ENCODE measurements at places on chromosomes 6 and 20. TPM values are rescaled to one million over a fixed set of nuclear protein-coding genes. Genes with fewer than 3 reads are reported as not detected.
A peak's percentile ranks its signal among the peaks of the same experiment; 100 is the strongest.

DNA sequence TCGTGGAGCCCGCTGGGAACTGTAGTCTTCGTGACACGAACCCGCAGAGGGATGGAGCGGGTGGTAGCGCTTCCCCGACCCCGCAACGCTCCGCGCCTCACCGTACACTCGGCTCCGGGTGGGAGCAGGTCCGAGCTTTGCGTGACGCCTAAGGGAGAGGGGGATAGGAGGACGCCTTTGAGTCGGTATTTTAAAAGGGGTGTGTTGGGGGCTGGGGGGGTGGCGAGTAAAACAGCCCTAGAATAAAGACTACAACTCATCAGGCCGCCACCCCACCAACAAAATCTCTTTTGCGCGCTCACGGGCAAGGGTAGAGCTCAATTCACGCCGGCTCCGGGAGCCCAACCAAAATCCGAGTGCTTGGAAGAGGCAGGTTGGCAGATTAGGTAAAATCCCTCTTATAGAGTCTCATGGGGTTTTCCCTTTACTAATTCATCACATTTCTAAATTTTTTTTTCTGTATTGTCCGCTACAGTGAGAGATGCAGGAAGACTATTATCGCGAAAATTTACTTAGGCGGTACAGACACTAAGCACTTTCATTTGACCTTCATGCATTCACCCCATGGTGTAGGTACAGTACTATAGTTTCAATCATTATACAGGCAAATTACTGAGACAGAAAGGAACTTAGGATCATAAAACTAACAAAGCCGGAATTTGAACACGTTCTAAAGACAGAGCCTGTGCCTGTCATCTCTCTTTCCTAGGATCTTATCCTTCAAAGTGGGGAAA is 706 bp upstream of the SNX14 start:
- H3K4me3 ChIP-seq = peak overlapping the region; percentile 76
- no peak for DNase-seq
- no peaks in the 10 kb centered on the region for H3K27me3 ChIP-seq
- H3K36me3 ChIP-seq = no peaks in the 10 kb centered on the region
- peak overlapping the region; percentile 96 for H3K27ac ChIP-seq

DNA sequence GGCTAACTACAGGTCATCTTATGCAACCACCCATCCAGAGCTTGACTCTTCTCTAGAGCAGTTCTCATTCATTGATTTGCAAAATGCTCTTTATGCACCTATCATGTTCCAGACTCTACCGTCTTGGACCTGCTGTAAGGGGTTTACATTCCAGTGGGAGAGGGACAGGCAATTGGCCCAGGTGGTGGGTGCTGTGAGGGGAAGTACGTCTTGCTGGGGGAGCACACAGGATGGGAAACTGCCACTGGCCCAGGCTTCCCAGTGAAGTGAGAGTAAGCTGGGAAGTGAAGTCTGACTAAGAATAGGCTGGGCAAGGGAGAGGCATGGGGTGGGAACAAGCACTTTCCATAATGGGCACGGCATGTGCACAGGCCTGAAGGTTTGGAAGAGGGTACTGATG is 13.8 kb downstream of the OLIG3 start:
- no peak overlapping the region for H3K27ac ChIP-seq
- no peaks in the 10 kb centered on the region for H3K36me3 ChIP-seq
- peak; percentile 91 for DNase-seq
- H3K27me3 ChIP-seq = peaks cover 26% of the 10 kb centered on the region
- no peak overlapping the region for H3K4me3 ChIP-seq

- no peaks in the 10 kb centered on the region for H3K27me3 ChIP-seq
- H3K36me3 ChIP-seq = no peaks in the 10 kb centered on the region
- no peak overlapping the region for H3K4me3 ChIP-seq
- no peak for DNase-seq
- no peak overlapping the region for H3K27ac ChIP-seq
These were observed 130.0 kb downstream of the FOXC1 start for GRCh38 chr6:1739680-1740079.

DNA sequence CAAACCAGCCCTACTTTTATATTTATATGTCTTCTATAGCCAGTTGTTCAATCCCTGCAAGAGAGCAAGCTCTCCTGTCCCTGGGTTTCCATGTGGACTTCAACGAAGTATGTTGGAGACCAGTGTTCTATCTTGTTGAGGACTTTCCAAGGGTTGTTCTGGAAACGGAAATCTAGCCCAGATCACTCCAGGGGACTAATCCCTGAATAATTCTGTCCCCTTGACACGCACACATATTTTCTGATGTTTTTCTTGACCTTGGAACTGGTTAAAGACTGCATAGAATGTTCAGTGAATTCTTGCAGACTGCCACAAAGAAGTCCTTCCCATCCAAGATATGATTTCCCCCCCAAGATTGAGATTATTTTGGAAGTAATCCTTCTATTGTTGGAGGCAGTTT is 9.5 kb upstream of the MYLK2 start:
- no peaks in the 10 kb centered on the region for H3K36me3 ChIP-seq
- H3K4me1 ChIP-seq = peaks cover 25% of the 10 kb centered on the region
- no peaks in the 10 kb centered on the region for H3K27me3 ChIP-seq
- DNase-seq = no peak
- no peak overlapping the region for H3K4me3 ChIP-seq

DNA sequence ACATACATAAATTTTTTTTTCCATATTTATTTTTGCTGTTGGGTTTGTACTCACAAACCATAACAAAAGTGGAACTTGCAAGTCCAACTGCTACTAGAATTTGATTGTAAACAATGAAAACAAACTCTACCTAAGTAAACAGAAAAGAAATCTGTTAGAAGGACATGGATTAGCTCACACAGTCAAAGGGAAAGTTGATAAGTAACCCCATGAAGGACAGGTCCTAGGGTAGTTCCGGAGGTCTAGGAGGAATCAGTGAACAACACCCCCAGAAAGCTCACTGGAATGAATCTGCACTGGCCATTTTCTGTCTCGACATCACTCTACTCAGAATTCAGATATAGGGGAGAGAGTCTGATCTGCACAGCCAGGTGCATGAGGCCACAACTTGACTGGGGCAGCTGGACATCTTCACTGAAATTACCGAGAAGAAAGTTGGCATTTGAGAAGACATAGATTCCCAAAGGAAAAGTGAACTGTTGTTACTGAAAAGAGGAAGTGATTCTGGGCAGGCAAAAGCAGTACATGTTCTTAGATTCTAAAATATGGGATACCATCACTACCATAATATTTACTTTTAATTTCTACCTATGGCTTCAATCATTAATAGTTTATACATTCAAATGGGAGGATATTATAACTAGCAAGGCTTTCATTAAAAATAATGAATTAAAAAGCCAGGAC is 76.4 kb downstream of the HMGN3 start:
- no peaks in the 10 kb centered on the region for H3K36me3 ChIP-seq
- no peaks in the 10 kb centered on the region for H3K4me1 ChIP-seq
- H3K27me3 ChIP-seq = no peaks in the 10 kb centered on the region
- H3K27ac ChIP-seq = no peak overlapping the region

The CFAP206 gene
- total RNA-seq = not detected

The MEI4 gene
- total RNA-seq = 0.17 TPM

- no peak overlapping the region for H3K4me3 ChIP-seq
- H3K27ac ChIP-seq = no peak overlapping the region
- peaks cover 3% of the 10 kb centered on the region for H3K4me1 ChIP-seq
- H3K27me3 ChIP-seq = no peaks in the 10 kb centered on the region
These were observed 108.3 kb downstream of the CARMIL1 start for GRCh38 chr6:25387483-25387882.

DNA sequence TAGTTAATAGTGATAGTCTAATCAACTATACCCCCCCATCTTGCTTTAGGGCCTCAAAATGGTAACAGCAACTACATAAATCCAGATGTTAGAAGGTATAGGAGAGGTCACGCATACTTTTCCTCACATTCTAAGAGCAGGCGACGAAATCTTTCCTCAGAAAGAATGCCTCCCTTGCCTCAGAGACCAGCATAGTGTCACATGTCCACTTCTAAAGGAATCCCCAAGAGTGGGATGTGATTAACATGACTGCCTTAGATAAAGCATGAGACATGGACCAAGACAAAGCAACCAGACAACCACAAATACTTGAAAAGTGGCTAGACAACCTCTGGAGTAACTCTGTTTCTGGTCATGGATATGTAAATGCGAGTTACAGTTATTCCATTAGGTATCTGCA is 710.7 kb downstream of the EYS start:
- H3K4me1 ChIP-seq = no peaks in the 10 kb centered on the region
- no peak overlapping the region for H3K4me3 ChIP-seq
- no peaks in the 10 kb centered on the region for H3K36me3 ChIP-seq

DNA sequence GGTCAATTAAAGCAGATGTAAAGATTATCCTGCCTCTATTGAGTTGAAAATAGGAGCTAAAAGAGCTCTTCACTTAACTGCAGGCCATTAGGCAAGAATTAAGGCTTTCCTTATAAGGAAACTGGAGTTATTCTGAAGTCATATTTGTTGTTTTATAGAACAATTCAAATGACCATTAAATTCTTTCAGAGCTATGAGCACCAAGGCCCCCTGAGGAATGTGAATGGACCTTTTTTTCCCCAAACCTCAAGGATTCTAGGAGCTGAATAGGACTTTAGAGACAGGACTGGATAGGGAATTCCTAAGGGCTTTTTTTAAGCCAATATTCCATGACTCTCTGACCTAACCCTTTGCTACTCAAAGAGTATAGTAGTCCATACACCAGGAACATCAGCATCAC is 565.7 kb upstream of the BTBD3 start:
- H3K4me1 ChIP-seq = no peaks in the 10 kb centered on the region
- no peak overlapping the region for H3K27ac ChIP-seq
- no peaks in the 10 kb centered on the region for H3K27me3 ChIP-seq
- no peak for DNase-seq

DNA sequence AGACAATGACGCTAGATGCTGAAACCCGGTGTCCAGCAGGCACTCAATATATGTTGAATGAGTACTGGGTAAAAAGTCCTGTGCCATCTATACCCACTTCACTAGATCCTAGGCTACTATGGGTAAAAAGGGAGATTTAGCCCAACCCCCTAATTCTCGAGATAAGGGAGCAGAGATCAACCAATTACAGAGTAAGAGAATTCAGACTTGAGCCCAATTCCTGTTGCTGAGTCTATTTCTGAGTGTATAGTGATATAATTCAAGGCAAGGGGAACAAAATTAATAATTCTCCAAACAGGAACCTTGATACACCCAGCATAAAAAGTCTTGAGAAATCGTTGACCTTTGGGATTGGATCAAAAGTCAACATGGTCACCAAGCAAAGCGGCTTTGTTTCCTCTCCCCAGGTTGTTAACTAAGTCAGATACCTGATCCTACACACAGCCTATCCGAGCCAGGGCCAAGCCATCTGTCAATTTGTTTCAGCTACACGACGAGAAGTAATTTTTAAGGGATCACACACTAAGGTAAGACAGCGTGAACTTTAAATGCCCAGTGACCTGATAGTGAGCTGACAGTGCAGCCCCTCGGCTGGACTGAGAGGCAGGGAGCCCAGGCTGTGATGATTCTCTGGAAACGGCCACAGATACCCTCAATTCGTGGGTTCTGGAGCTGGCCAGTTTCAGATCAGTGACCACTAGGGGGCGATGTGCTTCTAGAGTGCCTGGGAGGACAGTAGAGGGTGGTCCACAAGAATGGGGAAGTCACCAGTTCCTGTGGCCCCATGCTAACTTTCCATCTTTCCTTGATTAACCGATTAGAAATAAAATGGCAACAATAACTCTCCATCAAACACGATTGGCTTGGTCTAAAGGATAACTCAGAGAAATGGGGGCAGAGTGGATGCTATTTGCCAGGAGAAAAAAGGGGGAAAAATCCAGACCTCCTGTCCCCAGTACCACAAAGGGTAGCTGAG is 46.2 kb downstream of the SLC22A23 start:
- no peak for DNase-seq
- no peak overlapping the region for H3K27ac ChIP-seq
- H3K36me3 ChIP-seq = peaks cover 15% of the 10 kb centered on the region
- no peaks in the 10 kb centered on the region for H3K27me3 ChIP-seq
- no peak overlapping the region for H3K4me3 ChIP-seq

DNA sequence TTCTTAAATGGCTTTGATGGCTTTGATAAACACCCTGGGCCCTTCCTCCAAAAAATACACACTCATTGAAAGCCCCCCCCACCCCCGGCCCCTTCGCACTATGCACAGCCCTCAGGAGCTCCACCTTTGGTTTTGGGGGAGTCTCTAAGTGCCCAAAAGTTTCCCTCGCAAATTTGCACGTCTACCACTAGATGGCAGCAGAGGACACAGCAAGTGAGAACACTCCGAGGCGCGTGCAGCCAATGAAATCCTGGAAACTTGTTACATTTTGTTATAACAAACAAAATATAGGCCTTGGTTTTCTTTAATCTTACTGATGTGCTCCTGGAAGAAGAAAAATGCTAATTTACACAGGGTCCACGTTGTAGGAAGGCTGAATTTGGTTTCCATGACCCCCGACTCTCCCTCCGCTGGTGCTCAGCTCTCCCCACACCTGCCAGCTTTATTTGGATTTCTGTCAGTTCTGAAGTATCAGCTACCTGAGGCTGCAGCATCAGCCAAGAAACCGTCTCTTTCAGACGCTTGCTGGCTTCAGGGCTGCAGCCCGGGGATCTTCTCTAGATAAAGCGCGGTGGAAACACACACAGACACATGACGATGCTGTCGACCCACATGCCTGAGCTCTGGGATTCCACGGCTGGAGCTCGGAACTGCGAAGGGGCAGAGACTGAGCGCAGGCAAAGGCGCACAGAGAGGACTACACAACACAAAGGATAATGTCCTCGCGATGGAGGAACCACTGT is 148.3 kb upstream of the RPS6KA2 start:
- H3K27ac ChIP-seq = no peak overlapping the region
- H3K27me3 ChIP-seq = no peaks in the 10 kb centered on the region
- H3K36me3 ChIP-seq = no peaks in the 10 kb centered on the region
- no peak overlapping the region for H3K4me3 ChIP-seq
- DNase-seq = no peak
- no peaks in the 10 kb centered on the region for H3K4me1 ChIP-seq

The MGME1 gene
- total RNA-seq = 5.8 TPM

- no peak overlapping the region for H3K27ac ChIP-seq
- no peaks in the 10 kb centered on the region for H3K27me3 ChIP-seq
- DNase-seq = no peak
These were observed 20.6 kb downstream of the KCNQ5 start for GRCh38 chr6:72642435-72642834.

- peaks cover 46% of the 10 kb centered on the region for H3K4me1 ChIP-seq
- peak overlapping the region; percentile 76 for H3K27ac ChIP-seq
- DNase-seq = no peak
- no peaks in the 10 kb centered on the region for H3K36me3 ChIP-seq
- no peak overlapping the region for H3K4me3 ChIP-seq
These were observed 32.2 kb downstream of the RAMACL start for GRCh38 chr6:166554316-166554715.
